COR-L47 (cell line): ENCODE measurements at places on chromosomes 7 and 10.
A peak's percentile ranks its signal among the peaks of the same experiment; 100 is the strongest.

DNA sequence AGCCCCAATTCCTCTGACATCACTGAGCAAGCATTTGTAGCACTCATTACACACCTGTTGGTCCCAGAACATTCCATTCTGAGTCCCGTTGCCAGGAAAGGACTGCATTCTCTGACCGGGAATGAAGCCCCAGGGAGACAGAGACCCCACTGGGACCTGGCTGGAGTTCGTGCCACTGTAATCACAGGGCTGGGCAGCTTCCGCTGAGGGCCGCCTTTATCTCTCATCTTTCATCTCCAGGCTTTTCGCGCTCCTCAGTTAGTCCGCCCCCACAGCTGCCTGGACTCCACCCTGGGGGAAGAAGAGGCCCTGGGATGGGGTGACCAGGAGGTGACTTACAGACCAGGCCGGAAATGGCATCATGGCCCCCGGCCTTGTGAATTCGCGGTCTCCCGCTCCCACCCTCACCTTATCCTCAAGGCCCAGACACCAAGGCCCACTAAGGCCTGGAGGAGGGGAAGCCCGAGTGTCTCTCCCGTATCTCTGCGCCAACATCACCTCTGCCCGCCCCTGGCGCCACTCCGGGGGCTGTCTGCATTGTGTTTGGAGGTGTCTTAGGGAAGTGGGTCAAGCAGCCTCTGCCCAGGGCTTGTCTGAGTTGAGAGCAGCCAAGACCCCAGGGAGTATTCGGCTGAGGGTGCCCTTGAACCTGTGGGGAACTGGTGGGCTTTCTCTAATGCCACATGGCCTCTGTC lies 75.4 kb downstream of the PROSER2 start:
- no peak for DNase-seq

GRCh38 chr10:79248341-79249185 lies 98.7 kb upstream of the PPIF start:
- no peak for DNase-seq

DNA sequence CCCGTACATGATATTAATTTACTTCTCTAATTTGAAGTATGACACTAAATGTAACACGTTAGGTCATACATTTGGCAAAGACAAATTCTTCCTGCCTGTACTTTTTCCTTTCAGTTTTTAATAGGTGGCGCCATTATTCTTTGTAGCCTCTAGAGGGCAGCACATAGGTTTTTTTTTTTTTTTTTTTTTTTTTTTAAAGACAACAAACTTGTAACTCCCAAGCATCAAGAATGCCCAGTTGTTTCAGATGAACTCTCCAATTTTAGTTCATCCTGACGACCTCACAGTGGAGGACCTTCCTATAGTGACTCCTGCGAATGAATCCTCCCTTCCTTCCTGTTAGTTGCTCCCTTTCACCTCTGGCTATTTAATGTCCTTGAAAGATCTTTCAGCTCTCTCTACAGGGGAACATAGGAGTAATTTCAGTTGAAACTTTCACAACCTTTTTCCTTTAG lies 139.3 kb upstream of the HDAC9 start:
- no peak for DNase-seq

DNA sequence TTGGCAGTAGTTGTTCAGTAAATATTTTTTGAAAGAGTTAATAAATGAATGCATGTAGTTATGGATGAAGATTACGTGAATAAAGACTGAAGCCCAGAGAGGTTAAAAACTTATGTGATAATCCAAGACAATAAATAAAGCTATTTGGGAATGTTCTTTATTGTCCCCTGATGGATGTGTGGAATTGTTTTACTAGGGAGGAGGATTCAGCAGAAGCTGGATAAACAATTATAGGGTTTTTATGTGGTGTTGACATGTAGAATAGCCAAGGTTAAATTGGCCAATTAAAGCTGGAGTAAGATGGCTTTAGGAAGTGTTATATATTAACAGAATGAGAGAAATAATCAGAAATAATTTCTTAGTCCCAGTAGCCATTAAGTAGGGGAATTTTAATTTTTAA lies 66.0 kb downstream of the CNNM2 start:
- DNase-seq = no peak

- no peak for DNase-seq
Observed at GRCh38 chr7:110548372-110548771, 542.6 kb upstream of the LRRN3 start.

GRCh38 chr7:139231513-139232376 lies 708 bp downstream of the UBN2 start:
- DNase-seq = peak; percentile 31

- DNase-seq = no peak
Observed at GRCh38 chr7:72243329-72243728, 168.8 kb downstream of the CALN1 start.

GRCh38 chr7:108245523-108246226 lies 115.5 kb upstream of the LAMB4 start:
- no peak for DNase-seq

DNA sequence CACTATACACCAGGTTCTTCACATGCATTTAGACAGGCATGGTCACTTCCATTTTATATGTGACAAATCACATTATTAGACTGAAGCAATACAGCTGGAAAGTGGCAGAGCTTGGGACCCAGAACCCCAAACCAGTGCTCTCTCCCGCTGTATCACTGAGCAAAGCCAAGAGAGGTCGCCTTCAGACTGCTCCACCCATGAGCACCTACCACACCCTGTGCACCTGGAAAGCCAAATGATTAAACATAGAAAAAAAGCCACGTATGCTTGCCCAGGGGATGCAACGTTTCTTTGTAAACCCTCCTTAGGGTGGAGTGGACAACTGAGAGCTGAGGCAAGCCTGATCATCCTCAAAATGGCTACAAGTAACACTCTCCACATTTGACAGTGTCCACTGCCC lies 72.5 kb downstream of the CCDC6 start:
- DNase-seq = no peak

DNA sequence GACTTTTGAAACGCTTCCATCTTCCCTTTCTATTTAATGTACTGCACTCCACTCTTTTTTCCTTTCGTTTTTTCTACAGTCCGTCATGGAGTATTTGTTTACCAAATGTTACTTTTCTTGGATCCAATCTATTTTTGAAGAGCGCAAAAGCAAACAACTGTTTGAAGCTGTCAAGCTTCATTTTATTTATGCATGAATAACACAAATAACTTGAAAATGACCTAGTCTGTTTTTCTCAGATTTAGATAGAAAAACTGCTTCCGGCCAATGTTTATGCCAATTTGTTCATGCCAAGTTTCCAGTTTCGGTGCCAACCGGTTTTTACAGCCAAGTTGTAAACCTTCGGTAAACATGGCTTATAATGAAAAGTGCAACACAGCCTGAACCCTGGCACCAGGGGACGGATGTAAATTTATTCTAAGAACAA lies 150.9 kb upstream of the KLF6 start:
- DNase-seq = peak; percentile 27

DNA sequence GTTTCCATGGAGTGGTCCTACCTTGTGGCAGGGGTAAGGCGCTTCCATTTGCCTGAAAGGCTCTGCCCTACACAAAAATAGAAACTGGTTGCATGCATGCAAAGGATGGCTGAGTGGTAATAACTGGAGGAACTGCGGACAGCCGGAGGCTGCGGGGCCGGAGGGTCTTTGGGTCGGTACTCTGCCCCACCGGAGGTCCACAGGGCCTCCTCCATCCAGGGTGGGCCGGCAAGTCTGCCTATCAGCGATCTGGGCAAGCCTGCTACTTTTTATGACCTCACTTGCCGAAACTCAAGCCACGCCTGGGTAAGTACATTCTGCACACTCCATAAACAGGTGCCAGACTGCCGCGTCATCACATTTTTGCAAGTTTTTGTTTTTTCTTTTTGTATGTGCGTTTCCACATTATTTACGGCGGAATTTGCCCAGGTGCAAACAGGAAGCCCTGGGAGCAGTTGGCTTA lies 30.0 kb downstream of the TACC2 start:
- no peak for DNase-seq

DNA sequence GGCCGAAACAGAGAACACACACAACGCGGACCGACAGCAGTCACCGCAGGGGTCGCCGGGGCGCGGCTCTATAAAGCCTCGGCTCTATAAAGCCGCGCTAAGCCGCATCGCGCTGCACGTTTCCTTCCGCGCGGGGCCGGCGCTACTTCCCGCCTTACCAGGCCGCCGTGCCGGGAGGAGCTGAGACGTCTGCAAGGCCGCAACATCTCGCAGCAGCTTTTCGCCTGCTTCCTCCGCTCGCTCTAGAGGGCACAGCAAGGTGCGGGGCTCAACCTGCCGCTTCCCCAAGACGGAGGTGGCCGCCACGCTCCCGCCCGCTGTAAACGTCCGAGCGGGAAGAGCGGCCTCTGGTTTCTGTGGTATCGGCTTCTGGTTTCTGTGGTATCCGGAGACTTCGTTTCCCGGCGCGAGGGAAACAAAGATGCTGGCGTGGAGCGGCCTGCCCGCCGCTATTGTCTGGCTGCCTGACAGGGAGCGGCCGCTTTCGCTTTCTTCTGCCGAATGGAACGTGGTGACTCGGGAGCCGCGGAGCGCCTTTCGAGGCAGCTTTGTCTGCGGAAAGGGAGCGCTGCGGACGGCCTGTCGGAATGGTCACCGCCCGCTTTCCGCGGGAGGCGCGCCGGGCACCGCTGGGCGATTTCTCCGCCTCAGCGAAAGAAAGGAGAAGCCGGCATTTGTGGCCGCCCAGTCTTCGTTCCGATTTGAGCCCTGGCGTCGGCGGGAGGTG lies 91.8 kb downstream of the SPAG6 start:
- DNase-seq = peak; percentile 63

DNA sequence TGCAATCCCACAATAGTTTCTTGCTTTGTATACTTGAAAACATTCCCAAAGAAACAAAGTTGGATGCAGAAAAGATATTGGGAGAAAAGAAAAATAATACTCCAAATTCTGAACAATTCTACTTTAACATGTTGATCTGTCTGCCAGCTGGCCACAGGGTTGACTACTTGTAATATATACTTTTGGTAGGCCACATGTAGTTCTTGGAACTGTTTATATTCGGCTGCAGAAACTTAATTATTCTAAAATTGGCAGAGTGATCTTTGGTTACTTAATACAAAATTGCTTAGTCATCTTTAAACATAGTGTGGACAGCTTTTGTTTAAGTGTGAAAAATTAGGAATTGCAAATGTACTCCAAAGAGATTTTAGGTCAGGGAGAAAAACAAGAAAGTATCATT lies 76.0 kb downstream of the CALD1 start:
- no peak for DNase-seq

DNA sequence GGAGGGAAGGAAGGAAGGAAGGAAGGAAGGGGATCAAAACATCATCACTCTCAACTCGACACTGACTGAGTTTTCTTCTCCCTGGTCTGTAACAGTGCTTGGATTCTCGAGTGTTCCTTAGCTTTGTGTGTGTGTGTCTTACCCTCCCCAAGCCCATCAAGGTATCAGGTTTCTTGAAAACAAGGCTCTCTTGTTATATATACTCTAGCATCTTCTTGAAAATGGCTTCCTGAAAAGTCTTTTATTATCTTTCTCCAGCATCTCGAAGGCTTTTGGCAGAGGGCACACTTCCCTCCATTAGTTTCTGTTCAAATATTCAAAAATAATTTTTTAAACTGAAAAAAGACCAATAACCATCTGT lies 13.4 kb downstream of the SERPINE1 start:
- DNase-seq = no peak

- no peak for DNase-seq
Observed at GRCh38 chr10:3827768-3828403, 42.9 kb upstream of the KLF6 start.

GRCh38 chr10:101183458-101184183 lies 45.6 kb downstream of the LBX1 start:
- DNase-seq = no peak

GRCh38 chr10:122190176-122190943 lies 80.7 kb upstream of the BTBD16 start:
- DNase-seq = no peak

DNA sequence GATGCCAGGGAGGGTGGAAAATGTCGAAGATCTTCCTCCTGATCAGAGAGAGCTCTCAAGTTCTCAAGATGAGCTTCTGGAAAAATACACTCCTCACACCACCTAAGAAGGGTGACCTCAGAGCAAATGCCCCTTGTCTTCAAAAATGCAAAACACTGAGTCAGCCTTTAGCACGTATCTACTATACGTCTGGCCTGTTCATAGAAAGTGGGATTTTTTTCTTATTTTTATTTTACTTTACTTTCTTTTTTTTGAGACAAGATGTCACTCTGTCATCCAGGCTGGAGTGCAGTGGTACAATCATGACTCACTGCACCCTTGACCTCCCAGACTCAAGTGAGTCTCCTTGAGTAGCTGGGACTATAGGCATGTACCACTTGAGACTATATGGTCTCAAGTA lies 57.1 kb downstream of the AFAP1L2 start:
- no peak for DNase-seq

DNA sequence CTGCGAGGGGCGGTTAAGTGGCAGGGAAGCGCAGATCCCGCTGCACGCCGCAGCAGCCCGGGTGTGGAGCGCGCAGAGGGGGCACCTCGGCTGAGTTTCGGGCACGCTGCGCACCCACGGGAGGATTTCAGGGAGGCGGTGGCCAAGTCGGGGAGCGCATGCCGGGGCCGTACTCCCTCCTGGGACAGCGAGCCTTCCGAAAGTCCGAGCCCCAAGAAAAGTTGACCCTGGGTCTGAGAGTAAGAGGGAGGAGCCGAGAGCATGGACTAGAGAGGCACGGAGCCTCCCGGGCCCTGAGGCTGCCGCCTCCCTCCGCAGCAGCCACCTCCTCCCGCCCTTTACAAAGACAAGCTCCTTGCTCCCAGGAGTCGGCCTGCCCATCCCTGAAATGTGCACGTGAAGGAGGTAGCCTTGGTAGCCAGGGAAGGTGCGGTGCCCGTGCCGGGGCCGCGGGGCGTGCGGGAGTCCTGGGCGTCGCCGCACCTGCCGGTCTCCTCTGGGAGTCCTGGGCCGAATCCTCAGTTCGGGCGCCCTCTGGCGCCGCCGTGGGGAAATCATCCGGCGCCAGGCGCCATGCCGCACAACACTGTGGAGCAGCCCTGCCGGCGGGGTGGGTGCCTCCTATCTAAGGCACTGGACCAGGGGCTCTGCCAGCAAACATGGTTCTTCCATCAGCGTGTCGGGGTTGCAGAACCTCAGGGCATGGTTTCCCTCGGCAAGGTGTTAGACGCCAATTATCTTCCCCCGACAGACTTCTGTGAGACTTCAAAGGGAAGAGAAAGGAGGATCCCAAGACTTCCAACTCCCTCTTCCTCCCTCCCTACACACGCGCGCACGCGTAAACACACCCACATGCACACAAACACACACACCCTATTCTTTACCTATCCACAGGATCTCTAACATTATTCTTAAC lies 104.0 kb downstream of the TRIL start:
- DNase-seq = peak; percentile 60

- no peak for DNase-seq
Observed at GRCh38 chr7:154985230-154985629, 17.7 kb downstream of the PAXIP1 start.

- DNase-seq = no peak
Observed at GRCh38 chr10:121495719-121496118, 102.5 kb downstream of the FGFR2 start.

- DNase-seq = no peak
Observed at GRCh38 chr10:130340816-130341215, 204.6 kb downstream of the GLRX3 start.
